ENCODE measurements at places on chromosomes 7 and 10. TPM values are rescaled to one million over a fixed set of nuclear protein-coding genes. Genes with fewer than 3 reads are reported as not detected.

DNA sequence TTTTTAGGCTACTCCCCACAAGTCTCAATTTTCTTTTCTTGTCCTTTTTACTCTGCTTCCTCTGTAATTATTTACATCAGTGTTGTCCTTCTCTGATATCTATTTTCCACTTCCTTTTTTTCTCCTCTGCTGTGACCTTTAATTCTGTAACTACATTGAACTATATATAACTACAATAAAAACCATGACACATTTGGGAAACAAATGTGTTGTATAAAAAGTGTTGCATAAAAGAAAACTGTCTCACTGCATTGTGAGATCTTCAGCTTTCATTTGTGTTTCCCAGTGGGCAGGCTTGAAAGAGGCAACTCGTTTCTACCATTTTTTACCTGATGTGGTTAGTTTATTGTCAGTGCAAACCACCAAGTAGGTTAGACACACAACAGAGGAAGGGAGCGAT, 483.9 kb upstream of the NRP1 start:
- no peak overlapping the region for H3K27ac ChIP-seq
- no peak overlapping the region for H3K4me3 ChIP-seq
- no peaks in the 10 kb centered on the region for H3K36me3 ChIP-seq
- no peak for DNase-seq
- no peaks in the 10 kb centered on the region for H3K27me3 ChIP-seq

DNA sequence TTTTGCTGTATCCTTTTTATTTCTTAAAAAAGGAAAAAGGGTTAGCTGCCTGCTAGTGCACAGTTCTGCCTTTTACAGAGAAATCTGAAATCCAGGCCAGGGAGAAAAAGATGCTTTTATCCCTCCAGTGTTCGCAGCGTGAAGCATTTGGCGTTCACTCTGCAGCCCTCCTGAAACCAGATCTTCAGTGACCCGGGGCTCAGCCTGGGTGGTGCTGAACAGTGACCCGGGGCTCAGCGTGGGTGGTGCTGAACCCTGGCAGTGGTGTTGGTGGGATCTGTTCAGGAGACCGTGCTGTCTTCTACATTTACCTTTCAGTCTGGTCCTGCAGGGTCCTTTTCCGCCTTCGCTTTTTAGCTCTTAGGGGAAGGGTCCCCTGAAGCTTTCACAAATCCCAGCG, 164.7 kb upstream of the KLF6 start:
- peaks cover 3% of the 10 kb centered on the region for H3K36me3 ChIP-seq
- H3K4me1 ChIP-seq, result peaks cover 45% of the 10 kb centered on the region
- DNase-seq, result no peak
- peak overlapping the region; percentile 49 for H3K27ac ChIP-seq
- no peaks in the 10 kb centered on the region for H3K27me3 ChIP-seq
- H3K4me3 ChIP-seq, result no peak overlapping the region

DNA sequence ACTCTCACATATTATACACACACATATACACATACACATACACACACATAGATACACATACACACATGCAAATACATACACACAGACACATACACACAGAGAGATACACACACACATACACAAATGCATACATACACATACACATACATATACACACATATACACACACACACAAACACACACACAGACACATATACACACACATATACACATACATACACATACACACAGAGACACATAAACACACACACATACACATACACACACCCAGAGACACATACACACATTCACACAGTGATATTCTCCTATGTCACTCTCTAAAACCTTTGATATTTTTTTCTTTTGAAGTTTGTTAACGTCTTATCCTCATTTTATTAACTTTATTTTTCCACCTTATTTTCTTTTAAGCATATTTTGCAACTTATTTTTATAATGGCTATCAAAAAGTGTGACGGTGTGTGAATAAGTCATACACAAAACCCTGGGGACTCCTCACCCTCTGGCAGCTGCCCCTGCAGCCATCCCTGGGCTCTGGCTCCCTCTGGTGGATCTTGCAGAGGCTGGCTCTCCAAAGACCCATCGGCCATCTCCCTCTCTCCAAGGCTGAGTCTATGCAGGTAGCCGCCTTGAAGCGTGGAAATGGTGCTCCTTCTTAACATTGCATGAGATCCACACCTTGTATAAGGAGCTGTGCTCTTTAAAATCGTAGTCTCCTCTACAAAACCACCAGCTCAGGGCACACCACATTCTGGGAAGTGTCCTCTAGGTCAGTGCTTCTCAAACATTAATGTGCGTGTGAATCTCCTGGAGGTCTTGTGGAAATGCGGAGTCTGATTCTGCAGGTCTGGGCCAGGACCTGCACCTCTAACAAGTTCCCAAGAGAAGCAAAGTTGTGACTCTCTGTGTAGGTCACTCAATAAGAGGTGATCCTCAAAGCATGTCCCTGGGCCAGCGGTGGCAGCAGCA, 4.1 kb upstream of the C10orf120 start:
- H3K4me3 ChIP-seq, result no peak overlapping the region
- peak; percentile 81 for DNase-seq
- H3K4me1 ChIP-seq, result no peaks in the 10 kb centered on the region
- H3K27me3 ChIP-seq, result peaks cover 5% of the 10 kb centered on the region
- H3K36me3 ChIP-seq, result no peaks in the 10 kb centered on the region

TBXAS1 gene
- total RNA-seq, result 1.8 TPM

DNA sequence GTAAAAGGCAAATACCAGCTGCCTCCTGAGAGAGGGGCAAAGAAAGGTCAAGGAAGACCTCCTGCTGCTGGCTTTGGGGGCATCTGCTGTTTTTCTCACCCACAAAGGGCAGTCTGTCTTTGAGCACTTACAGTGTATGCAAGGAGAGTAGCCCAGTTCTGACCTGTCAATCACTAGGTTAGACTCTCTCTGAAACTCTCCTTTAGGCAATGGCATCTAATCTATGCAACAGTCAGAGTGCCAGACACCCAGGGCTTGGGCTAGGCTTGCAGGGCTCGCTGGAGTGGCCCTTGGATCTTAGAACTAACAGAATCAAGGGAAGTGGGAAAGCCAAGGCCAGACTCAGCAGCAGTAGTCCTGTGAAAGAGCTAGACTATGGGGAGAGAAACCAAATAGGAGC, 522.9 kb downstream of the NRG3 start:
- no peak overlapping the region for H3K27ac ChIP-seq
- DNase-seq, result no peak
- no peak overlapping the region for H3K4me3 ChIP-seq
- H3K4me1 ChIP-seq, result no peaks in the 10 kb centered on the region
- H3K27me3 ChIP-seq, result no peaks in the 10 kb centered on the region

- H3K27me3 ChIP-seq, result no peaks in the 10 kb centered on the region
- H3K4me3 ChIP-seq, result no peak overlapping the region
- DNase-seq, result no peak
- peaks cover 28% of the 10 kb centered on the region for H3K4me1 ChIP-seq
- no peak overlapping the region for H3K27ac ChIP-seq
These were observed 153.5 kb upstream of the ITGB1 start for GRCh38 chr10:33111488-33112051.

GRCh38 chr7:121107923-121108498, 119.5 kb downstream of the CPED1 start:
- peaks cover 28% of the 10 kb centered on the region for H3K27me3 ChIP-seq
- H3K36me3 ChIP-seq, result no peaks in the 10 kb centered on the region
- H3K27ac ChIP-seq, result no peak overlapping the region
- H3K4me3 ChIP-seq, result no peak overlapping the region

DNA sequence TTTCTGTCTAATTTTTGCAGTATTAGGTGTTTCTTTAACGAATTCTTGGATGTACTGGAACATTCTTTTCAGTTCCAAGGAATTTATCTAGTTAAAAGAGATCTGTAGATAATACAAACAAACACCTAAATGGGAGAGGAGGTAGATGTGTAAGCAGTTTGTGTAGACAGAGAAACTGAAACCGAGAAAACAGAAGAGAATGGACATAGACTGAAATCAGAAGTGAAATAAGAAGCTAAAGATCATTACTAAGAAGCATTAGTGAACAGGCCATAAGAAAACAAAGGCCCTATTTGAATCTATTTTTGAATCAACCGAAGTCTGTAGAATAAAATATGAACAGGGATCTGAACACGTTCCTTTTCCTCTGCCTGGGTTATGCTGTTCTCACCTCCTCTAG, 26.5 kb upstream of the TMEM229A start:
- no peaks in the 10 kb centered on the region for H3K4me1 ChIP-seq
- no peak overlapping the region for H3K4me3 ChIP-seq
- no peak overlapping the region for H3K27ac ChIP-seq
- H3K27me3 ChIP-seq, result no peaks in the 10 kb centered on the region

Measured in activated CD4-positive, alpha-beta T cell treated with anti-CD3 and anti-CD28 coated beads, Interleukin-2, amount 10 ng/mL, durations not matched to agents 24 days and 14 days (primary cell).